Activated T-helper 1 cell treated with anti-CD3 and anti-CD28 coated beads, Interleukin-2, amount 50 U/mL, for 16 hours (primary cell): ENCODE measurements at places on chromosomes 13 and 19.

- DNase-seq: no peak
These were observed 66.8 kb upstream of the RAP2A start for GRCh38 chr13:97367016-97367822.

DNA sequence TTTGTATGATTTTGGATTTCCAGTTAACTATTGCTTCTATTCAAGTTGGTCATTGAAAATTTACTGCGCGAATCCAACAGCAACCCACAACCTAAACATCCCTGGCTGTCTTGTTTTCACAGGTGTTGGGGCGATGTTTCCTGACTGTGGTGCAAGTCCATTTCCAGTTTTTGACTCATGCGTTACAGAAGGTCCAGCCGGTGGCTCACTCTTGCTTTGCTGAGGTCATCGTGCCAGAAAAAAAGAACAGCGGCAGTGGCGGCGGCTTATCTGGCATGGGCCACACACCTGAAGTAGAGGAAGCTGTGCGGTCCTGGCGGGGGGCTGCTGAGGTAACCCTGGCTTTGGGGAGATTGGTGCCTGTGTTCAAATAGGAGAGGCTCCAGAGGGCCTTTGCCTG lies 45.2 kb upstream of the GPI start:
- DNase-seq: no peak

GRCh38 chr19:52592301-52592700 lies 22.2 kb downstream of the ZNF701 start:
- no peak for DNase-seq

DNA sequence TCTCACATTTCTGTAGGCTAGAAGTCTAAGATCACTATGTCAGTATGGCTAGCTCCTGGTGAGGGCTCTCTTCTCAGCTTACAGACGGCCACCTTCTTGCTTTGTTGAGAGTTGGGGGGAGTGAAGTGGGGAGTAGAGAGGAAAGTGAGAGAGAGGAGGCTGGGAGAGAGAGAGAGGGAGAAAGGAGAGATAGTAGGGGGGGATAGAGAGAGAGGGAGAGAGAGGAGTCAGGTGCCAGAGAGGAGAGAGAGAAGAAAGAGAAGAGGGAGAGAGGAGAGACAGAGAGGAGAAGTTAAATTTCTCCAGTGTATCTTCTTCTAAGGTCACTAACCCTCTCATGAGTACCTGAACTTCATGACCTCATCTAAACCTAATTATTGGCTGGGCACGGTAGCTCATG lies 28.7 kb downstream of the ZSWIM4 start:
- DNase-seq: no peak

GRCh38 chr13:66546534-66547379 lies 683.4 kb downstream of the PCDH9 start:
- no peak for DNase-seq

GRCh38 chr13:96551546-96551945 lies 442.7 kb downstream of the OXGR1 start:
- DNase-seq: no peak

- no peak for DNase-seq
These were observed 1.0 kb downstream of the SMIM24 start for GRCh38 chr19:3479177-3479833.

DNA sequence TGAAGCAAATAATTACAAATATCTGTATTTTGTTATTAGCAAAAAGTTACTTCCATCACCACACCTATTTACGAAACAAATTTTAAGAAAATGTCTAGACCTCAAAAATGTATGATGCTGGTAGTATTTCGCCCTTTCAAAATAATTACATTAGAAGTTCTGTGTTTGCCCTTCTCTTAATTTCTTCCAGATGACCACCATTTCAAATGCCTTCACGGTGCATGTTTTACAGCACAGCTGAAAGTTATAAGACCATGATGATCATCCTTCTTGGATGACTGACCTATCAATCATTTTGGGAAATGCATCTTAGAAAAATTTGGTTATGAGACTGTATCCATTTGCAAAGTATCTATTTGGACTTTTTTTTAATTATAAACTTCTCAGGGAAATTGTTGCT lies 390.8 kb downstream of the SLITRK6 start:
- DNase-seq: no peak

DNA sequence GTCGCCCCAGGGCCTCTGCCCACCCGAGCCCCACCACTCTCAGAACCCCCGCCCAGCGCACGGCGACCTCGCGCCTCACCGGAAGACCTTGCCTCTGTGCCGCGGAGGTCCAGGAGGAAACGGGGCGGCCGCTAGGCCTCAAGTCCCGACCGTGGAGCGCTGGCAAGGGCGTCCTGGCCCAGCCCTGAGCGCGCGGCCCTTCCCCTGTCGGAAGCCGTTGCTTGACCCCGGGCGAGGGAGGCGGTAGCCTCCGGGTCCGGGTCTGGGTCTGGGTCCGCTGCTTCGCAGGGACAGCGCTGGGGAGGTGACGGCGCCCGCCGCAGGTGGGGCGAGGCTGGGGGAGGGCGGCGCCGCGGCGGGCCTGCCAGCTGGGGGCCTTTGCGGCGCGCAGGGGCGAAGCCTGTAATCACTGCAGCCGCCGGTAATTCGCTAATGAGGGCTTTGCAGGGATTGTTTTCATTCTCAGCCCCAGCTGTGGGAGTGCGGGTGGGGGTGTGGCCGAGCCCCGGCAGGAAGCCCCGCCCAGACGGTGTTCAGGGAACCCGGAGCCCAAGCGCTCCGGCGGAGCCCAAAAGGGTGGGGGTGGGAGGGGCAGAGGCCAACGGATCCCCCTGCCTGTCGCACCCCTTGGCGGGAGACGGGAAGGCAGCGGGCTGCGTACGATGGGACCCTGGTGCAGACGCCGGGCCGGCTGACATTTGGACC lies 8.6 kb downstream of the C19orf25 start:
- peak; percentile 45 for DNase-seq

DNA sequence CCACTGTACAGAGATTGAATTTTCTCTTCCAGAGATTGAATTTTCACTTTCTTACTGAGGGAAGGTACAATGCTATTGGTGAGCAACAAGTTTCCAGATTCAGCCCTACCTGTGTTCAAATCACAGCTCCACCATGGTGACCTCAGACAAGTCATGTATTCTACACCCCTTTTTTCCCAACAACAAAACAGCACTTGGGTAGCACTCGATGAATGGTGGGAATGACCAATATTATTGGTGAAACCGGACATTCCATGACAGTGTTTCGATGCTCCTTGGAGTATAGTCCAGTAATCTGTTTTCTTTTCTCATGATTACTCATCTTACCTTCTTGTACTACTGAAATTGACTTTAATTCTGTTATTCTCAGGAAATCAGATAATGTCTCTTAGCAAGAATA lies 266.2 kb upstream of the SOX21 start:
- DNase-seq: no peak

DNA sequence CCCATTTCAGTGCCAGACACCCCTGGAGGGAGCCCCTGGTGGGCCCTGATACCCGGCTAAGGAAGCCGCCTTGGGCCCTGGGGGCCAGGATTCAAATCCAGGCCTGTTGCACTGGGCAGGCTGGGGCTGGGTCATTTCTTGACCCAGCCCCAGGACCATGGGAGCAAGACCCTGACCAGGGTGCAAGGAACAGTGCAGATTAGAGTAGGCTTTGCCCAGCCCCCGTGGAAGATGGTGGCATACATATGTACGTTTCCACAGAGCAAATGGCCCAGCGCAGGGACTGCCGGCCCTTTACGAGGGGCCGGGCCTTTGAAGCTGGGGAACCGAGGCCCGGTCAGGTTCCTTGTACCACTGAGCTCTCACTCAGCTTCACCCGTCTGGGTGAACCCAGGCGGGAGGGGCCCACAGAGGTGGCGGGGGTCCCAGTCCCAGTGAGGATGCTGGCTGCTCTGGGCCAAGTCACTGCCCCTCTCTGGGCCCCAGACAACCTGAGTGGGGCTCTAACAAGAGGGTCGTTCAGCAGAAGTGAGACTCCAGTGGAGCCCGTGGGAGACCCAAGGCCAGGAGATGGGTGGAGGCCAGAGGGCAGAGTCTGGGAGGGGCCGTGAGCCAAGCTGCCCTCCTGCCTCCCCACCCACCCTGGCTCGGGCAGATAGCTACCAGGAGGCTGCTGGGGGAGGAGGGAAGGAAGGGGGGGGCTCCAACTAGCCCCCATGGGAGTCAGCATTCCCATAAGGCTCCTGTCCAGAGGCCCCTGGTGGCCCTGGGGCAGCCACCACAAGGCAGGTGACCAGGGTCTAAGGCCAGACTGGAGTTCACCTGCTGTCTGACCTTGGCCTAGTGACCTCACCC lies 2.7 kb downstream of the MKNK2 start:
- no peak for DNase-seq

GRCh38 chr19:34269489-34269888 lies 15.1 kb downstream of the GARRE1 start:
- no peak for DNase-seq
